ENCODE measurements at places on chromosomes 6 and 20.

DNA sequence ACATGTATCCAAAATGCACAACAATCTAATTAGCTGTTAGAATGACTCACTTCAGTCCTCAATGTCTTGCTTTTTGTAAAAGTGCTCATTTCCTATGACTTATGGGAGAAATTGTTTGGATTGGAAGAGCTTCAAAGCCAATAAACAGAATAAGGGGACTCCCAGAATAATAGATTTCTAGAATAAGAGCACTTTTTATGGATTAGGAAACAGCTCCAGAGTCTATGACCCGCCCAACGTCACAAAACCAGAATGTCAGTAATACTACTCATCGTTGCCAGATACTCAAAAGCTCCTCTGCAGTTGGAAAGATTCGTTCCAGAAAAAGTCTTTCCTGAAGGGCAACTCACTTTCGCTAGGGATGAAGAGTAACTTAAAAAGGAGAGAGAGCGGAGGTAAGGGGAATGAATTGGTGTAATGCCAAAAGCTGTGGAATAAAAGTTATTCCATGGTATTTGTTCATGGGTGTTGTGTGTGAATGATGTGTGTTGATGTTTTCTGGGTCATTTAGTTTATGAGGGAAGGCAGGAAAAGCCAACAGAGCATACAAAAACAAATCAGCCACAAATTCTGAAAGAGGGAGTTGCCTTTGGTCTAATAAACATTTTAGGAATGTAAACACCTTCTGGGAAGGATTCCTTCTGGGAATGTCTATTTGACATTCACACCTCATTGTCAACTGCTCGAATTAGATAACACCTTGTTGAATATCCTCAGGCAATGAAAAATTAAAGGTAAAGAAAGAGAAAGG lies 64.6 kb downstream of the SYNE1 start:
- DNase-seq = no peak

- no peak for DNase-seq
These were observed 98.9 kb upstream of the CST7 start for GRCh38 chr20:24850176-24850575.

DNA sequence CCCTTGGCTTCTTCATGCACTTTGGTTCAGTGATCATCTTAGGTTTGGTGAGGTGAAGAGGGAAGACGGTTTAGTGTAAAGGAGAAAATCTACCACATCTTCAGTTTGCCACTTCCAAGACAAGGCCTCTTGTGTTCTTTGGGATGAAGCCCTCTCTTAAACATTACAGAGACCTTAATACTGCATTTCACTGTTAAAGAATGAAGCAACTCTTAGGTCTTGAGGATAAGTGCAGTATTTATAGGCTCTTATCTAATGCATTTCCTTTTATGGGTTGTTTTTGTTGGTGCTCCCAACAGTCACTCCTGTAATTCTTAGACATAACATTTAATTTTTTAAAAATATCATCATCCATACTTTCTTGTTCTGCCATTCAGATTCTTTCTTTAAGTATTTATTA lies 139.9 kb upstream of the LAMP5 start:
- no peak for DNase-seq

DNA sequence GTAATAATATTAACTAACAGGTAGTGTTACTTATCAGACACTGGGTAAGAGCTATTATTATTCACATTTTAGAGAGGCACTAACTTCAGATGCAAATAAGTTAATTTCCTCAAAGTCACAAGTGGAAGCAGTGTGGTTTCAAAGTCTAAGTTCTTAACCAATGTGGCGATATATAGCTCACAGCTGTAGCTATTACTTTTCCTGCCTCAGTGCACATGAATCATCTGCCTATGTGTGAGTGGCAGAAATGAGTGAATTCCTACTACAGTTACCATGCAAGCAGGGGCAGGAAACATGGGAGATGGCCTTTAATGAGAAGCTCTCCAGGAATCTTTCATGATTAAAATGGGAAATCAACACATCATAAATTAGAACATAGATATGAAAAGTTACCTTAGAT lies 126.2 kb upstream of the EYA4 start:
- DNase-seq = no peak

GRCh38 chr6:150617496-150618460 lies 18.1 kb downstream of the PLEKHG1 start:
- DNase-seq = no peak

- DNase-seq = peak; percentile 54
These were observed 1.1 kb upstream of the PANK2 start for GRCh38 chr20:3887876-3888620.

DNA sequence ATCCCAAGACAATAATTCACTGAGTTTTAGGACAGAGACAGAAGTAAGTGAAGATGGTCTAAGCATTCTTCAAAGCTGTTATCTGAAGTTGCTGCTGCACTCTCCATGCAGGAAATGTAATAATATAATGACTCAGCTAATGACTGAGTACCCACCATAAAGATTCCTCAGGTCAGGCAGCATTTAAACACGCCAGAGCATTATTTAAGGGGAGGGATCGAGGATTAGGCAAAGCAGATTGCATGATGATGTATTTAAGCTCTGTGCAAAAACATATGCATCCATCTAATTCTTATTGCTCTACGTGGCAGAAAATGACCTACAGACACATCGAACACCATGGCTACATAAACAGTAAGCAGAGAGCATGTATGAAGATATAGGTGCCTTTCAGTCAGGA lies 216.4 kb downstream of the UNC5CL start:
- DNase-seq = no peak

DNA sequence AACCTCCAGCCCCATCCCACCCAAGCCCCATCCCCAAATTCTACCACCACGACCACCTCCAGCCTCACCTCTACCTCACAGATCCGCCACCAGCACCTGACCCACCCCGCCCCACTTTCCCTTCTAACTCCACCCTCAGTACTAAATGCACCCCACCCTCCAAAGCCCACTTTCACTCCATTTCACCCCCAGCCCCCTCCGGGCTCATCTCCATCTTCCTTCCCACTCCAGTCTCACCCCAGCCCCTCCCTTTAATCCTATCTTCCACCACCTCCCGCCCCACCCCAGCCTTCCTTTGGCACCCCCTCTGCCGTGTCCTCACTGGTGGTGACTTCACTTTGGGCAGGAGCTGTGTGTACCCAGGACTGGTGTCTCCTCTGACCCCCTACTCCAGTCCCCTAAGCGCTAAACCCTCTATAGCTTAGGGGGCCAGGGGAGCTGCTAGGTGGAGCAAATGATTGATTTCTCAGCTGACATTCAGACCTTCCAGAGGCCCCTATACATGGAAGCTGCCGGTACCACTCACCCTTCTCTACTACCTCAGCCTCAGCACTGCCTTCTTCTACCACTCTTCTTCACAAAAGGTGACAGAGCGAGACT lies 2.8 kb upstream of the NSFL1C start:
- no peak for DNase-seq

- no peak for DNase-seq
These were observed 581.6 kb downstream of the HAO1 start for GRCh38 chr20:7358670-7359069.

- peak; percentile 76 for DNase-seq
These were observed 488.4 kb downstream of the PREX1 start for GRCh38 chr20:48339190-48339985.

DNA sequence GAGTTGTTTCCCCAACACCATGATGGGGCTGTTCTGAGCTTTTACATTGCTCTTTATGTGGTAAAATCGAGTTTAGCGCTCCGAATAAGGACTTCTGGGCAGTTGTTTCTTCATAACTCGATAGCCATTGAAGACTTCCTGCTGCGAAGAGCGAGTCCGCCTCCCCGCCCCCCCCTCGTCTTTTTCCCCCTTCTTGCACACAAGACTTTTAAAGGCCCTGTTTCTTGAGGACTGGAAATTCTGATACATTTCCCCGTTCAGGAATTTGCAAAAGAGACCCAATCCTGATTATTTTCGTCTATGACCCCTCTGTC lies 1.5 kb upstream of the CITED2 start:
- peak; percentile 88 for DNase-seq

DNA sequence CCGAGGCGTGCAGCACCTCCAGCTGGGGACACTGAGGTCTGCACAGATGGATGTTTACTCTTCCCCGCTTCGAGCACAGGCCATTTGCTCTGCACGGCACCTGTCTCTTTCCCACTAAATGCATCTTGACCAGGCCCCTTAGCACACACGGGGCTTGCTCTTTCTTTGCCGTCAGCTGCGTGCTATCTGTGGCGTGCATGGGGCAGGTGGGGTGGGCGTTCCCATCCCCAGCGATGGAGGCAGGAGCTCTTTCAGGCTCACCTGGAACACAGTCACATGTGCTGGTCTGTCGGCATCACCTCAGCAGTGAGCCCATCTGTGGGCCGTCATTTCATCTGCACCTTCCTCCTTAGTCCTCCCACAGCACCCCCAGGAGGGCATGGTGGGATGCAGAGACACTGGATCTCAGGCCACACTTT lies 35.1 kb downstream of the RBM38 start:
- DNase-seq = no peak

DNA sequence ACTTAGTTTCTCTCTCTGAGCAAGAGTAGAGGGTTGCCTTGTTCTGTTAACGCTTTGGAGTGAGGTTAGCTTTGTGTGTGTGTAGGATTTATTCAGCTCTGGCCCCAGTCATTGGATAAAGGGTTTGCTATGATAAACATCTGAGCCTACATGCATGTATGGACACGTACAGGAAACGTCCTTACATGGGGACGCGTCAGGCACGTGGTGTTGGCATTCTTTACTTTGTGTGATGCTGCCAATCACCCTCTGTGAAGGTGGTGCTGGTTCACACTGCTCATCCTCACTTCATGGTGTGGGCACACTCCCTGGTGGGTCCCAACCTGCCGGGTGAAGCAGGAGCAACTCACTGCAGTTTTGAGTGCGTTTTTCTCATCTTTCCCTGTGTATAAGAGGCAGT lies 53.4 kb upstream of the CD93 start:
- DNase-seq = peak; percentile 64

GRCh38 chr6:74925683-74926082 lies 280.2 kb downstream of the COL12A1 start:
- peak; percentile 76 for DNase-seq

DNA sequence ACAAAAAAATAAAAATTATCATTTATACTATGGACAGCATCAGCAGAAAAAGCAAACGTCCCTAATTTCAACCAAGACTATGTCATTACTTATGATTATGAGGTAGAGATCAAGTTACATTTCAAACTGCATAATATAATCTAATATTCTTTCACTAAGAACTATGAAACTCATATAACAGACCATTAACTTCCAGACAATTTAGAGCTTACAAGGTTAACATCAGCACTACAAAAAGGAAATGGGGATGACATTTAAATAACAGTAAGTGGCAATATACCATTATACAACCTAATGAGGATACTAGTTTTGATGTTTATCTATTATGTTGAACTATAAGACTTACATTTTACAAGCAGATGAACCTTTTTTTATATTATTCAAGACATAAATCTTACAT lies 261.0 kb upstream of the THEMIS start:
- DNase-seq = no peak

DNA sequence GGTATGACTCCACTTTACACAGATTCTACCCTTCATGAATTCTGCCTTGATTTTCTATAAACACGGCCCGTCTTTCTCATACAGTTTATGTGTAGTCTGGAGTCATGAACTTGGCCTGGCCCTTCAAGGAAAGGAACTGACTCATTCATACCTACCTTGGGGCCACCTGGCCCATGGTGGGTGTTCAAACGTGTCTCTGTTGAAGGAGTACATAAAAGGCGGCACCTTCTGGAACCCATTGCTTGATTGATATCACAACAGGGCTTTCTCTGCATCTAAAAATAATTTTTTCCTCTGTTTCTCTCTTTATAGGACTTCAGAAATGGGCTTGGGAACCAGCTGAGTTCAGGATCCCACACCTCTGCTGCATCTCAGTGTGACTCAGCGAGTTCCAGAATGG lies 363.0 kb upstream of the SOX4 start:
- DNase-seq = no peak

DNA sequence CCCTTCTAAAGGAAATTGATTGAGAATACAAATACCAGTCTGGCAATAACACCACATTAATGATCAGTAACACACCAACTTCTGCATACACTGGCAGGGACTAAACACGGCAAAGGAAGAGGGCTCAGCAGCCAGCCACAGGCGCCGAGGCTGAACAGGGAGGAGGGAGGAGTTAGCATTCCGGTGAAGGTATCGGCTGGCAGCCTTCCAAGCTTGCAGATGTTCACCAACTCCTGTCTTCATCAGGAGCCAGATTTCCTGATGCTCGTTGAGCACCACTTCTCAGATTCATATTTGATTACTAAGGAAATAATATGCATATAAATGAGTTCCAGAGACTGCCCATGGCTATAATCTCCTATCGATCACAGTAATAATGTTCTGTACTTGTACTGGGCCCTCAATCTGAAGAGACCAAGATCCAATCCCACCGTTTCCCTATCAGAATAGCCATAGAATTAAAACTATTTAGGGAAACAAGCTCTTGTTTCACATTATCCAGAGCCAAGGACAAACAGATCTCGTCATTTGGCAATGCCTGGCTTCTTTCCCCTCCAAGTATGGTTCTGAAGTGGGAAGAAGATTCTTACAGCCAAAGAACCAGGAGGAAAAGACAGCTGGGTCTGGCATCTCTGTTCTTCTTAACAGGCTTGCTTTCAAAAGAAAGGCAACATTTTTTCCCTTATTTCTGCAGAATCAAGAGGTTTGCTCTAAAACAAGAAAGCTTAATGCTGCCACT lies 42.2 kb downstream of the GFOD1 start:
- DNase-seq = no peak

- DNase-seq = no peak
These were observed 81.7 kb downstream of the PREP start for GRCh38 chr6:105321207-105321606.

GRCh38 chr20:4873396-4873795 lies 127.9 kb downstream of the SLC23A2 start:
- no peak for DNase-seq

DNA sequence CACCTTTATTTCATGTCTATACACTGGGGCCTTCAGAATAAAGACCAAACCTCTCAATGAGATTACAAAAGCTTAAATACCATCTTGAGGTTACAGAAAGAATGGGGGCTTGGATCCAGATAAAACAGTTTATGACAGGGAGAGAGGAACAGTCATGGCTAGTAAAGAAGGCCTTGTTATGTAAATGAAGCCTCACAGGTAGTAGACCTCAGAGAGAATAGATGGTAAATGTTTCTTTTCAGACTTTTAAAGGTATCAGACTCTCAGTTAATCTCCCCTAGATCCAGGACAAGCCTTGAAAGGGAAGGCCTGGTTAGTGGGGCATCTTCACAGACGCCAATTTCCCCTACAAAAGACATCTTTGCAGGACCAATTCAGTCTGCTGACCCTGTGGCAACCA lies 1325.6 kb downstream of the HACE1 start:
- DNase-seq = no peak

DNA sequence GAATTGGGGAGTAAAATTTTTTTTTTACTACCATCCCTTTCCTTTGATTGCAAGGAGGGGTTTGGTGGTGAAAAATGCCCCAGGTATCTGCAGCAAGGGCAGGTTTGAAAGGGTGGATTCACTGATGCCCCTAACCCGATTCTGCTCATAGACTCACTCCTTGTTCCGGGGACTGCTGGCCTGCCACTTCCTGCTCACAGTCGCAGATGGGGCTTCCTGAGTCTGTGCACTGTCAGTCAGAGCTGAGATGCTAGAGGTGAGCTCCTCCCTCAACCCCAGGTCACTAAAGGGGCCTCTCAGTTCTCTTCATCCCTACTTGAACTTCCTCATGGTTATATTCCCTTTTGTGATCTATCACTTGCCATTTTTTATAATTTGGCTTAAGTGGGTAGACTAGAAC lies 357.9 kb downstream of the FARS2 start:
- DNase-seq = no peak

All from NB4 (cell line).